LHCN-M2 (cell line): ENCODE measurements at places on chromosomes 6 and 20. TPM values are rescaled to one million over a fixed set of nuclear protein-coding genes. Genes with fewer than 3 reads are reported as not detected.
A peak's percentile ranks its signal among the peaks of the same experiment; 100 is the strongest.

- no peak for DNase-seq
Observed at GRCh38 chr20:40354880-40355279, 334.2 kb downstream of the MAFB start.

DNA sequence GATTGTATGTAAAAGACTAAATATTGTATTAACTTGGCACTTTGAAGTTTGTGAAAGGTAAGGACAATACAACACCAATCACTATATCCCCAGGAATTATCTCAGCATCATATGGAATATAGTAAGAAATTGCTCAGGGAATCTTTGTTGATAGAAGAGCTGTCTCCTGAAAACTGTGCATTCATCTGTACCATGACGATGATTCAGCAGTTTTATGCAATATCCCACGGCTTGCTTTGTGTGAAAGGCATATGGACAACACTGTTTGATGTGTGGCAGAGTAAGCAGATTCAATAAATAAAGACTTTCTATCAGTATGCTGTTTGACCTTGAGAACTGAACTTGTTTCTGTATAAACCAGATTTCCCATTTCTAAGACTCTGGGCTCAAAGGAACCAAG, 147.5 kb upstream of the PLN start:
- no peak for DNase-seq

GRCh38 chr6:75619230-75619899, 17.7 kb downstream of the SENP6 start:
- no peak for DNase-seq

DNA sequence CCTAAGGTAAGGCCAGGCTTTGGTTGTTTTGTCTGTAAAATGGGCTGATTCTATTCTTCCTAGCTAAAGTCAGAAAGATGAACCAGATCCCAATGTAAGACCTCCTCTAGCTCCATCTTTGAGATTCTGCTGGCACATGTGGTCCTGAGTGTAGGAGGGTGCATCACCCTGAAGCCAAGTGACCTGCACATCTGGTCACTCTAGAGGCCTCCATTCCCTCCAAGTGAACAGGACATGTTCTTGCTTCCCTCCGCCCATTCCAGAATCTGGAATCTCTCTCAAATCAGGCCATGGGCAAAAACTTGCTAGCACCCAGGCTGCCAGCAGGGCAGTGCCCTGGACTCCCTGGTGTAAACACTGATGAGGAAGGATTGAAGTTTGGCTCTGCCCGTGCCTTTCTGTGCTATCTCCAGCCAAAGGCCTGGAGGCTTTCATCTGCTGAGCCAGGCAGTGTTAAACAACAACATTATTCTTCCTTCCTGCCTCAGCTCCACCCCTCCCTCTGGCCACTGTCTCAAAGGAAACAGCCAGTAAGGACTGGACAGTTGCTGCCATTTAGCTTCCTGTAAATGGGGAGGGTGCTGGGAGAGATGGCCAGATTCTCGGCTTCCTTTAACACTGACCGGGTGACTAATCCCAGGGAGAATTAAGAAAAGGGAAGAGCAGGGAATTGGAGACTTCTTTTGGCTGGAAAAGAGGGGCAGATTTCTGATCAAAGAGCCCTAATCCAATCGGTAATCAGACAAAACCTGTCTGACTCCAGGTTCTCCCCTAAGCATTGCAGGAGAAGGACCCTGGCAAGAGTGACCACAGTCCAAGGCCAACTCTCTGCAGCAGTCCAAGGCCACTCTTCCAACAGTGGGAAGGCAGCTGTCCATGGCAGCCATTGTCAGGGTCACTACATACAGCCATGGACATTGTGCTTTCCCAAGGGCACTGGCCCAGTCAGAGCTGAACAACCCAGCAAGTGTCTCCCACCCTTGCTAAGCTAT, 19.5 kb upstream of the ADGRF1 start:
- peak; percentile 35 for DNase-seq

DNA sequence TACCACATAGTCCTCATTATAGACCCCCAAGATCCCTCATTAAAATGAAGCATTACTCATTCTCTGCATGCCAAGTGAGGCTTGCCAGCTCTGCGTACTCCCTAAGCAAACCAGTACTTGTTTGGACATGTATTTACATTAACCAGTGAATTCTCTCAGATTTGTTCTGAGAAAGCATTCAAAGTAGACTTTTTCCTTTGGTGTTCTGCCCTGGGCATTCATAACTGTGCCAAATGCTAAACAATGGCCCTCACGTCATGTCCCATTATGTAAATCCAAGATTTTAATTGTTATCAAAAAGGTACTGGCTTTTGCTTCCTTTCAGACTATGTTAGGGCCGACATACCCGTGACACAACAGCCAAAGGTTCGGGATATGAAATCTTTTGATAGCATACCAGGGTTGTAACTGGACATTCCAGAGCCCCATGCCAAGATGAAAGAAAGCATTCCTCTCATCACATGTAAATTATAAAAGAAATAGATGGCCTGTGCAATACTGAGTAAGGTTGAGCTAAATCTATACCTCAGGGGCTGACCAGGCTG, 164.2 kb downstream of the ADAT2 start:
- no peak for DNase-seq

DNA sequence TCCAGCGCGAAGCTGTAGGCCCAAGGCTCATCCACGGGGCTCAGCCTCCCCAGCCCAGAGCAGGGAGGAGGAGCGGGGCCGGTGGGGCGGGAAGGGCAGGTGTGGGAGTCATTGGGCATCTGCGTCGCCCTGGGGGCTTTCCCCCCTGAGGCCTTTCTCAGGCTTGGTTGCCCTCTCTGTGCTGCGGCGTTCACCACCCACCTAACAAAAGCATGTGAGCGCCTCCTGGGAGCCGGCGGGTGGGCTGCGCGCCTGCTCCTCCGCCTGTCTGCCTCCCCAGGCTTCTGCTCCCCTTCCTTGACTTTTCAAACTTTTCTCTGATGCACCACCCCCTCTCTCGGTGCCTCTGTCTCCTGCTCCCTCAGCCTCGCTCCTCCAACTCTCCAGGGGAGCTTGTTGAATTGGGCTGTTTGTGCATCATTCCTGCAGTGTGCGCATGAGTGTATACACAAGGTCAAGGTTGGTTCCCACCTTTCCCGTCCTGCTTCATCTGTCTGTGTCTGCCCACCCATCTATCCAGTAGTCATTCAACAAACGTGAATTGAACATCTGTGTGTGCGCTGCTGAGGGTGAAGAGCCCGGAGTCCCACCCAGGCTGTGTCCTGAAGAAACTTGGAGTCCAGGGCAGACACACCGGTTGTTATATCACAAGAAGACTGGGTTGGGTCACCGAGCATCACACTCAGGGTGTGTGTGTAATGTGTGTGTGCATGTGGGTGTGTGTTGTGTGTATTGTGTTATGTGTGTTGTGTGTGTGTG, 82.4 kb upstream of the NNAT start:
- no peak for DNase-seq

- no peak for DNase-seq
Observed at GRCh38 chr6:125370343-125370742, 68.6 kb upstream of the HDDC2 start.

The KIF25 gene
- not detected in 2 replicates for total RNA-seq

The PRR18 gene
- total RNA-seq: not detected in 2 replicates

DNA sequence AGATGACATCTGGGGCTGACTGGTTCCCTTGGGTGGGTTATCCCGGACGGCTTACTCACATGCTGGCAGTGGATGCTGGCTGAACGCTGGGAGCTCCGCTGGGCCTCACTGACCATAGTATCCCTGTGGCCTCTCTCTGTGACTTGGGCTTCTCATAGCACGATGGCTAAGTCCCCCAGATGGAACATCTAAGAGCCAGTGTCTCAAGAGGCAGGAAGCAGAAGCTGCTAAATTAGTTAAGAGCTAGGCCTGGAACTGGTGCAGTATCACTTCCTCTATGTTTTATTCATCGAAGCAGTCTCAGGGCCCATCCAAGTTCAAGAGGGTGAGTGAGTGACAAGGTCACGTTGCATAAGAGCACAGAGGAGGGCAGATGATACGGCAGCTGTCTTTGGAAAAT, 116.5 kb upstream of the LAMP5 start:
- peak; percentile 43 for DNase-seq

The OR2J3 gene
- not detected in 2 replicates for total RNA-seq

The GNMT gene
- total RNA-seq: not detected in 2 replicates

DNA sequence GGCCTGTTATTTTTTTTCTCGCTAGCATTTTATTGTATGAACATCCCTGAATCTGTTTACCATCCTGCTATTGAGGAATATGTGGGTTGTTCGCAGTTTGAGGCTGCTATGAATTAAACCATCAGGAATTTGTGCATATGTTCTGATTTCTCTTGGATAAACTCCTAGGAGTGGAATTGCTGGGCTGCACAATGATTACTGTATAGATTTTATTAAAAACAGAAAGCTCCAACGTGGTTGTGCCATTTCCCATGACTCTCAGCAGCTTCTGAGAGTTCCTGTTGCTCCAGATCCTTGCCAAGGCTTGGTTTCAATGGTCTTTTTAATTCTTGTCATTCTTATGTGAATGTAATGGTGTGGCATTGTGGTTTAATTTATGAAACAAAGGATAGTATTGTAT, 75.1 kb downstream of the EDN3 start:
- no peak for DNase-seq

DNA sequence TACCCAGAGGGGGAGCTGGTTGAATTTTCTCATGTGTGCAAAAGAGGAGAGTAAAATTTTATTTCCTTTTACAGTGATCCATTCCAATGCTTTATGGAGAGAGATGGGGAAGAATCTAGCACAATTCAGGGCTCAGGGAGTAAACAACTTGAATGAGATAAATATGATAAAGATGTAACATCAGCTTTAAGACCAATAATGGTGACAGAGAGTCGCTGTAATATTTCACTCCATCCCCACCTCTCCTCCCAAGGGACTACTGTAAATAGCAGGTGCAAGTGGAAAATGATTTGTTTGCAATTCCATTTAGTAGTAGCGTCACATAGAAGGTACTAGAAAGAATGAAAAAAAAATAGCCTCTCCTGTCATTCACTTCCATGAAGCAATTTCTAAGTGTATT, 4.8 kb downstream of the CRISP3 start:
- no peak for DNase-seq

- DNase-seq: no peak
Observed at GRCh38 chr6:11155589-11155988, 44.1 kb upstream of the ERVFRD-1 start.

- no peak for DNase-seq
Observed at GRCh38 chr6:132954936-132955335, 140.6 kb downstream of the RPS12 start.

- no peak for DNase-seq
Observed at GRCh38 chr6:1516742-1517520, 92.8 kb upstream of the FOXC1 start.

DNA sequence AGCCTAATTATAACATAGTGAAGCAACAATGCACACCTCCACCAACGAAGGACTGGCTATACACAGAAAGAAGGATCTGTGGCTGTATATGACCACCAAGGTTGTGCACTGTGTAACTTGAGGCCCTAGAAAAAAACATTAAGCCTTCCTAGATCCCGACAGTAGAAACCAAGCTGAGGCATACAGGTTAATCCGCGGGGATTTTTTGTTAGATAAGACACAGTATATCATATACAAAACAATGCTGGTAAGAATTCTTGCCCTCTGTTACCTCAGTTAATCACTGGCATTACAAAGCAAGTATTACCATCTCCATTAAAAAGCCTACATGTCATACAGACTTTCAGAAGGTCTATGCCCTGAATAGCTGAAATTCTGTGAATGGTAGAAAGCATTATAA, 228.8 kb downstream of the TBC1D32 start:
- DNase-seq: no peak

The APOM gene
- total RNA-seq: 3.9 and 4.4 TPM in 2 replicates

The KCNK15 gene
- total RNA-seq: not detected in 2 replicates

The TAF11 gene
- 18.0 and 20.0 TPM in 2 replicates for total RNA-seq

- no peak for DNase-seq
Observed at GRCh38 chr6:16837217-16837972, 76.1 kb upstream of the ATXN1 start.

- DNase-seq: no peak
Observed at GRCh38 chr6:162488444-162488843, 239.1 kb downstream of the PRKN start.

The RNF39 gene
- total RNA-seq: not detected in 2 replicates

DNA sequence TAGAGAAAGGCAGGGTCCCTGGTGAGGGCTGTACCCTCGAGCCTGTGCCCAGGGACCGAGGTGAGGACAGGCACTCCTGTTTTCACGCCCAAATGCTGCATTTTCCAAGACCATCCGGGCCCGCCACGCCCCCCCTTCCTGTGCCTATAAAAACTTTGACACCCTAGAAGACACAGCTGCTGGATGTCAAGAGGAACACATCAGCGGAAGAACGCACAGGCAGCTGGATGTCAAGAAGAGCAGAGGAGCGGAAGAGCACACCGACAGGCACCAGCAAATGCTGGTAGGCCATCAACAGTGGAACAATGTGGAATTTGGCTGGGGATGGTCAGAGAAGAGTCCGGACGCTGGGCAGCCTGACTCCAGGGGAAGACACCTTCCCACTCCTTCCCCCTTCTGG, 56.1 kb downstream of the TXLNB start:
- no peak for DNase-seq

The MAVS gene
- 24.3 and 25.0 TPM in 2 replicates for total RNA-seq

GRCh38 chr20:58810116-58810878, 40.4 kb downstream of the GNAS-AS1 start:
- DNase-seq: peak; percentile 18

The CDC5L gene
- total RNA-seq: 31.4 and 35.0 TPM in 2 replicates

- peak; percentile 25 for DNase-seq
Observed at GRCh38 chr20:16007962-16008361, 565.3 kb downstream of the KIF16B start.

GRCh38 chr20:56506103-56506502, 18.4 kb upstream of the FAM209A start:
- no peak for DNase-seq

GRCh38 chr6:24915641-24916040, 20.1 kb downstream of the RIPOR2 start:
- no peak for DNase-seq

- peak; percentile 83 for DNase-seq
Observed at GRCh38 chr6:52233975-52234823, 10.1 kb downstream of the IL17F start.

DNA sequence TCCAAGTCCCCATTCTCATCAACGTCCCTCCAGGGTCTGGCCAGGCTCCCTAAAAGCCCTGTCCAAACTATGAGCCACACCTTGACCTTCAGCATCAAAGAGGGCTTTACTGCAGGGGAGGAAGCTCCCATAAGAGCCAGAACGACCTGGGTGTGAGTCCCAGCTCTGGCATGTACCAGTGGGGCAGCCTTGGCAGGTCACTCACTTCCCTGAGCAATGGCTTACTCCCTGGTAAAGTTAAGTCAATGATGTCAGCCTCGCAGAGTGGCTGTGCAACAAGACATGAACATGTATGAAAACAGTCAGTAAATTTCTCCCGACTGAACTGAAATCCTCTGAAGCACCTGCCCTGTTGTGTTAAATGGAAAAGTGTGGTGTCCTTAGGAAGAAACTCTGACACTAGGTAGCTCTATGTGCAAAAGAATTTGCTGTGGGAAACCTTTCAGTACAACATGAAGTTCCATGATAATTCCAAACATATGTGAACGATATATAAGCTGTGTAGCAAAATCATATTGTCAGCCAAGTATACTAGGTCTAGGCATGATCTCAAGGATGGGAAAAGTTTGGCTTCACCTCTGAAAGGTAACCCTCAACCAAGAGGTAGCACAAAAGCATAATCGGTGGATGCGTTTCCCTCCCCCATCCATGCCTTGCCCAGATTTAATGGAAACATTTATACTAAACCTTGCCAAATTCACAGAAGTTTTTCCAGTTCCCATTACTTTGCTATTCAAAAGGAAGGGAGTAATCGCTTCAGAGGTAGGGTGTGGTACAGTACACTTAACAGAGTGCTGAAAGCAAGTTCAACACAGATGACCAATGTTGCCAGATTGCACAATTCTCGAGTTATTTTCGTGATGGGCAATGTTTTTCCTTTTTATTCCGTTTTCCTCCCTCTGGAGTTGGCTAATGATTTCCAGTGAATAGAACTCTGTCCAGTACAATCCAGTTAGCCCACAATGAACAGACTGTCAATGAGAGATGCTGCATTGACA, 49.0 kb upstream of the RANBP9 start:
- DNase-seq: peak; percentile 41

The CST7 gene
- not detected in 2 replicates for total RNA-seq
